Activated naive CD8-positive, alpha-beta T cell treated with anti-CD3 and anti-CD28 coated beads, Interleukin-2, amount 10 ng/mL, durations not matched to agents 7 days and 5 days (primary cell): ENCODE measurements at places on chromosomes 6 and 20. TPM values are rescaled to one million over a fixed set of nuclear protein-coding genes. Genes with fewer than 3 reads are reported as not detected.

DNA sequence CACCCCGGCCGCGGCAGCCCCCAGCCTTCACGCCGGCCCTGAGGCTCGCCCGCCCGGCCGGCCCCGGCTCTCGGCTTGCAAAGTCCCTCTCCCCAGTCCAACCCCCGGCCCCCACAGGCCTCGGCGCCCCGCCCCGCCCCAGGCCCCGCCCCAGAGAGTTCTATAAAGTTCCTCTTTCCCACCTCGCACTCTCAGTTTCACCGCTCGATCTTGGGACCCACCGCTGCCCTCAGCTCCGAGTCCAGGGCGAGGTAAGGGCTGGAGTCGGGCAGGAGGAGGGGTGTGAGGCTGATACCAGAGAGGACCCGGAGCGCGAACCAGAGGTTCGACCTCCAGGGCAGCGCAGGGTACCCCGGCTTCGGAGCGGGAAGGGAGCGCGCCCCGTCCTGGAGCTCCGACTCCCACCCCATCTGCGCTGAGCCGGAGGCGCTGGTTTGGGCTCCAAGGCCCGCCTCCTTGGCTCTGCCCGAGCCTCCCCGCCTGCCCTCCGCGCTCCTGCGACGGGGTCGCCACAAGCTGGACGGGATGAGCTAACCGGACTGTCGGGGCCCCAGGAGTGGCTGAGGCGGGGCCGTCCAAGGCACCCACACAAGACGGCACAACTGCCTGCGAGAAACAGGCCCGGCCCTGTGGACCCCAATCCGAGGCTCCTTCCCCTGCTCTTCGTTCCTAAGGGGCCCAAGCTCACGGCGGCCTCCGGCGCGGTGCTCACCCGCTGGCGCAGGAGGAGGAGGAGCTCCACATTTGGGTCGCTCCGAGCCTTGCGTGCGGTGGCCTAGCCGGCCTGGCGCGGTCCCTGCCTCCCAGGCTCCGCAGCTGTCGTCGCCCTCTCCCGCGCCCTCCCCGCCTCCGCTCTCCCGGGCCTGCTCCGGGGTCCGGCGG is at the start of gene IRF4:
TSS of gene IRF4 (plus strand) at position 194 of the 882 bp plus-strand sequence. CDS start 1,401 bp downstream, outside the sequence.
- peaks cover 2% of the 10 kb centered on the region for H3K27me3 ChIP-seq
- peak within 1 kb of the TSS; percentile 94 for H3K27ac ChIP-seq
- H3K4me1 ChIP-seq: peaks cover 40% of the 10 kb centered on the region
- H3K4me3 ChIP-seq: peak within 1 kb of the TSS; percentile 98
- peaks cover 21% of the 10 kb centered on the region for H3K36me3 ChIP-seq

The DEFB116 gene
- total RNA-seq: not detected

The WFDC12 gene
- not detected for total RNA-seq

DNA sequence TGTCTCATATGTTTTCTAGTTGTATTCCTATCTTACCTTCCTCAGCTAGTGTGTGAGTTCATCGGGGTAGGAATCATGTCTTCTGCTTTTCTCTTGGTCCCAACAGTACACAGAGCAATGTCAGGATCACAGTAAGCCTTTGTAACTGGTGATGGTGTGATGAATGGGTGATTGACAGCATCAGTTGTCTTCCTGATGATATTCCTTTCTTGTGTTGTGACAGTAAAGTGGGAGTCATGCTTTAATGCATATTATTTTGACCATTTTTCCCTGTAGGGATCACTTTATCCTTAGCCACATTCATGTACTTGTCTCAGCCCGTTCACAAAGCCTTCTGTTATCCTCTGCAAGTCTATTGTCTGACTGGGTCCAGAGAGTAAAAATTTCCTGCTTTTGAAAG is 501.7 kb downstream of the UTRN start:
- no peak overlapping the region for H3K27ac ChIP-seq
- H3K4me1 ChIP-seq: no peaks in the 10 kb centered on the region
- H3K27me3 ChIP-seq: no peaks in the 10 kb centered on the region
- DNase-seq: no peak
- H3K4me3 ChIP-seq: no peak overlapping the region

DNA sequence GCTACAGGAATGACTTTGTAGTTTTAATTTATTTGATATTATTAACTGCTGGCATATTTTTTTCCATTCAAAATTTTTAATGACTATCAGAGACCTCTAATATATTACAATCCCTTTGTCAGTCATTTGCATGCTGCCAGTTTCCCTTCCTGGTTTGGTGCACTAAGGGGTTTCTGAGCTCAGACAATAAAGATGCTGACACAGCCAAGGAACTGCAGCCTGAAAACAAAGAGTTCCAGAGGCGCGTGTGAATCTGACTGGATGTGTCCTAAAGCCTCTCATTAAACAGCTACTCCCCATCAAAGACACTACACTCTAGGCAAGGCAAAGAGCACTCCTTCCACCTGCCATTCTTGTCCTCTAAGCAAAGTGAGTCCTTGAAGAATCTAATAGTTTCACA is 116.8 kb upstream of the DST start:
- H3K36me3 ChIP-seq: no peaks in the 10 kb centered on the region
- H3K27ac ChIP-seq: no peak overlapping the region
- no peak overlapping the region for H3K4me3 ChIP-seq
- no peak for DNase-seq

The KCNK5 gene
- 7.8 TPM for total RNA-seq

GRCh38 chr6:66985816-66986215 is 1278.8 kb upstream of the EYS start:
- H3K36me3 ChIP-seq: no peaks in the 10 kb centered on the region
- no peaks in the 10 kb centered on the region for H3K27me3 ChIP-seq
- no peak overlapping the region for H3K4me3 ChIP-seq
- DNase-seq: no peak
- H3K27ac ChIP-seq: no peak overlapping the region

DNA sequence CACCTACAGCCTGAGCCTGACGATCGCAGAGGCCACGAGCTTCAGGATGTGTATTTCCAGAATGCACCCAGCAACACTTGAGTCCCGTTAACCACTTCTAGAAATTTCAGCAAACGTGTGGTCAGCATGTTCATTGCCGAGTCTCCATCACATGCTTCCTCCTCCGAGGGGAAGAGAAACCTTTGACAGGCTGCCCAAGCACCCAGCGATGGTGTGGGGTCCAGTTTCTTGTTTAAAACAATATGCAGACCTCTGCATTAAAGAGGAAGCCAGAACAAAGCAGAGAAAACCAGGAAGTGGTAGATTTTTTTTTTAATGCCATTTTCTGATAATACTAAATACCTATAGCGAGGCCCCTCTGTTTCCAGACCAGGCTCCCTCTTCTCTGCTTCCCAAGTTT is 71.9 kb downstream of the GNAS-AS1 start:
- no peaks in the 10 kb centered on the region for H3K36me3 ChIP-seq
- H3K27me3 ChIP-seq: peaks cover 32% of the 10 kb centered on the region
- no peak overlapping the region for H3K4me3 ChIP-seq

GRCh38 chr6:45187836-45188235 is 140.3 kb upstream of the RUNX2 start:
- peak overlapping the region; percentile 11 for H3K4me3 ChIP-seq
- H3K4me1 ChIP-seq: peaks cover 31% of the 10 kb centered on the region
- no peak for DNase-seq

DNA sequence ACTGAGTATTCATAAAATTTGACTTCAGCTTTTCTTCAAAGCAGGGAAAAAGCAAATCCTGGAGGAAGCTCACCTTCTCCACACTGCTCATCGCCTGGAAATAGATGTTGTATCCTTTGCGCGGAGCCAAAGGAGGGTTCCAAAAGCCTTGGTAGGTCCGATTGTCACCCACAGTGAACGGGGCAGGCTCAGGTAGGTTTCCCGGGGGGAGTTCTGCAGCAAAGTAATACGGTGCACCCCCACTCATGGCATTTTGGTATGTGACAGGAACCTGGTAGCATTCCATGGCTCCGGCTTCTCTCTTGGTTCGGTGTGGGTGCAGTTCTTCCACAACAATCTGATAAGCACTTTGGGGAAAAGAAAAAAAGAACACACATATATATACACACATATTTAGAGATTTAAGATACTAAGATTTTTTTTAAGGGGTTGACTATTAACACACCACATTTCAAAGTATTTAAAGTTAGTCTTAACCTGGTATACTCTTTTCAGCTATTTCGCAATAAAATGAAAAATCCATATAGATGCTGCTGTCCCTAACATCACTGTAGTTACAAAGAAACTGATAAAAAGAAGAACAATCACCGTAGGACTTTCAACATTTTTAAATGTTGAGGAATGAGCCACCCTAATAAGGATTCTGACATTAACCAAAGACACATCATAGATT is 166.7 kb upstream of the THEMIS start:
- no peak for DNase-seq
- no peak overlapping the region for H3K4me3 ChIP-seq
- H3K27ac ChIP-seq: no peak overlapping the region
- no peaks in the 10 kb centered on the region for H3K4me1 ChIP-seq
- H3K27me3 ChIP-seq: no peaks in the 10 kb centered on the region

The C6orf58 gene
- total RNA-seq: not detected

The PTK6 gene
- total RNA-seq: 0.31 TPM

DNA sequence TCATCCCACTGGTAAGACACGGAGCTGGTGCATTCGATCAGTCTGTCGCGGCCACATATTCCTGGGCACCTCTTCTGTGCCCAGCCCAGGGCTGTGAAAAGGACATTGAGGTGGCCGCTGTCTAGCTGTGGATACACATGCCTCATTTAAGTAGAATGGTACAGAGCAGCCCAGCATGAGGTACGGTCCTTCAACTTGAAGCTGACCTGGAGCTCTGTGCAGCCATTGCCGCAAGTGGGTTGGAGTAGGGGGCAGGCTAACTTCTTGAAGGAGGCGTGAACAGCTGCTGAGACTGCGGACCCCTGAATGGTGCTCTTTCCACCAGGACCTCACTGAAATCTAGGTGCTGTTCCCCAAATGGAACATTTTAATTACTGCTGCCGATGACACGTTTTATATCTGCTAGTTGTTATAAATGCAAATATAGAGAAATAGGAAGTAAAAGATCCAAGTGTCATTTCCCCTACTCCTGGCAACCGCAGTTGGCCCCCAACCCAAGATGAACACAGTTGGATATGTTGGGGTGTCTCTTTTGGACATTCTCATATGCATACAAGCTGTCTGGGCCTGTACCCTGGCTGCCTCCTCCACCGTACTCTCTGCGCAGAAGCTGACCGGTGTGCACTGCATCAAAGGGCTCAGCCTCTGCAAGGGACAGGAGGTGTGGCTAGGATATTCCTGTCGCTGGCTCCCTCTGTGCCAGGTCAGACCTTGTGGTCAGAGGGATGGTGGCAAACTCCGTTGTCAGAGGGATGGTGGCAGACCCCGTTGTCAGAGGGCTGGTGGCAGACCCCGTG is 86.1 kb downstream of the CDC5L start:
- H3K36me3 ChIP-seq: no peaks in the 10 kb centered on the region
- DNase-seq: no peak
- H3K4me3 ChIP-seq: no peak overlapping the region
- peaks cover 9% of the 10 kb centered on the region for H3K27me3 ChIP-seq

DNA sequence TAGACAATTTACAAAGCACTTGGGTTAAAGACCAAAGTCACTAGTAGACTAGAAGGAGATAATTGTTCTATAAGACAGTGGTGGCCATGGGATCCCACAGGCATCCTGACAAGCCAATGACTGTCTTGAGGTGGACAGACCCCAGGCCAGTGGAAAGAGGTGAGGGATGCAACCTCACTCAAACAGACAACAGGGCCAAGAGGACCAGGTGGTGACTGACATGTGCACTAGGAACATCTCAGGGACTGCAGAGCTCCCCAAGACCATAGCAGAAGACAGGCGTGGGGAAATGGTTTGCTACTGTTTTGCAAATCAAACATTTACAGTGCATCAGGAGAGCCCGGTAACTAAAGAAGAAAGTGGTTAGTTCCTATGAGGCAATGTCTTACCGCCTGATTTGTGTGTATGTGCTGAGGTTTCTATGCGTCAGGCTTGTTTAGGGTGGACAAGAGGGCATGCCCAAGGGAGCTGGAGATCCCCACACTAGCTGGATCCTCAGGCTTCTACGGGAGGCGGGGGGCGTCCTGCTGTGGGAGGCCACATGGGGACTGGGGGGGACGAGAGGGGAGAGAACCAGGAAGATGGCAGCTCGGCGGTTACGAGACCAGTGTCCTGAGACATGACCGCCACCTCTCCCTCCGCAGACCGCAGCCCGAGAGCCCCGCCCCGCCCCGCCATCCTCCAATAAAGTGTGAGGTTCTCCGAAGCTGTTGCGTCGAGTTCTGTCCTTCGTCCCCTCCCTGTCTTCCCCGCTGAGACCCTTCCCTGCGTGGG is 623 bp upstream of the MRPS26 start:
- H3K36me3 ChIP-seq: peaks cover 13% of the 10 kb centered on the region
- no peaks in the 10 kb centered on the region for H3K27me3 ChIP-seq
- peak overlapping the region; percentile 91 for H3K4me3 ChIP-seq
- peak overlapping the region; percentile 81 for H3K27ac ChIP-seq
- H3K4me1 ChIP-seq: peaks cover 19% of the 10 kb centered on the region
- DNase-seq: no peak

- H3K4me1 ChIP-seq: peaks cover 27% of the 10 kb centered on the region
- DNase-seq: no peak
- H3K27me3 ChIP-seq: no peaks in the 10 kb centered on the region
Observed at GRCh38 chr6:2942914-2943563, 28.3 kb downstream of the SERPINB6 start.

DNA sequence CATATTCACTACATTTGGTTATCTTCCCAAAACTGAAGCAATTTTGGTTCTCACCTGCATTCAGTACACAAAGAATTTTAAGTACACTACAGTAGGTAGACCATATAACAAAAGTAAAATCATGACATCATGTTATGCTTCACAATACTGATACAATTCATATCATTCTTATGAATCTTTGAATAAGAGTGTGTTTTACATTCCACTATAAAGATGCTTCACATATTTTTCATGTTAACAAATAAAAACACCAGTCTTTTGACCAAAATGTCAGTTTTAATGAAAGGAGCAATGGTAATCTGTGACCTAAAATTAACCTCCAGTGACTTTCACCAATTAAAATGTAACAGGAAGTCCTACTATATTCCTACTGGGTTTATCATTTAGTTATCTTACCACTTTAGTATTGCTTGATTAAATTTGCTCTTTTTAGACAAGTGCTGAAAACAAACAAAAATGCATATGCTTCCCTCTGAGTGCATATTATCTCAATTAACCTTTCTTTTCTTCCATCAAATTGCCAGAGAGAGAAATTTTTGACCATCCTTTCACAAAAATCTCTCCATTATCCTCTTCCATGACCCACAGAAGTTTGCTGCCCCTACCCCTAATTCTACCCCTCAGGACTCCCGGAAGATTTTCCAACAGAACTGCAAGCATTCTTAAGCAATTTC is 49.3 kb downstream of the PHIP start:
- peaks cover 22% of the 10 kb centered on the region for H3K36me3 ChIP-seq
- no peak for DNase-seq
- H3K27ac ChIP-seq: no peak overlapping the region
- H3K4me1 ChIP-seq: peaks cover 5% of the 10 kb centered on the region
- H3K27me3 ChIP-seq: no peaks in the 10 kb centered on the region
